ENCODE measurements at places on chromosomes 6 and 20. TPM values are rescaled to one million over a fixed set of nuclear protein-coding genes. Genes with fewer than 3 reads are reported as not detected.

The KHDC1 gene
- 3.8 TPM for total RNA-seq

The TOP1 gene
- 71.3 TPM for total RNA-seq

The USP49 gene
- total RNA-seq, result 1.7 TPM

The SLC13A3 gene
- total RNA-seq, result 0.09 TPM

The SLCO4A1 gene
- total RNA-seq, result 9.1 TPM
